ENCODE measurements at places on chromosomes 5 and 9. TPM values are rescaled to one million over a fixed set of nuclear protein-coding genes. Genes with fewer than 3 reads are reported as not detected.

The MEF2C gene
- 535 TPM for total RNA-seq

The CCDC171 gene
- 8.7 TPM for total RNA-seq

The FAM78A gene
- 16.7 TPM for total RNA-seq

The FGFR4 gene
- 130 TPM for total RNA-seq

The TCF7 gene
- 0.82 TPM for total RNA-seq

The DUSP1 gene
- 301 TPM for total RNA-seq

The GPR150 gene
- not detected for total RNA-seq

The SLC34A1 gene
- not detected for total RNA-seq

The ZNF483 gene
- 9.3 TPM for total RNA-seq

The IFNK gene
- not detected for total RNA-seq

The PCDHB9 gene
- 1.7 TPM for total RNA-seq

The PRRT1B gene
- not detected for total RNA-seq

The PCA3 gene
- 0.62 TPM for total RNA-seq

The SLIT3 gene
- 21.4 TPM for total RNA-seq

The MARCOL gene
- total RNA-seq, result not detected

The PAPPA gene
- 3.0 TPM for total RNA-seq

The PCDHGB7 gene
- total RNA-seq, result 10.3 TPM

The SLC36A3 gene
- total RNA-seq, result not detected

The PIK3R1 gene
- 70.6 TPM for total RNA-seq

The DDX4 gene
- not detected for total RNA-seq

The ARSI gene
- 18.9 TPM for total RNA-seq

The CHSY3 gene
- total RNA-seq, result 7.6 TPM

The DOK3 gene
- total RNA-seq, result 6.7 TPM

The SH3RF2 gene
- 14.3 TPM for total RNA-seq

The BARHL1 gene
- not detected for total RNA-seq

The ZDHHC11B gene
- total RNA-seq, result 5.3 TPM

The CCNI2 gene
- total RNA-seq, result not detected

The CNOT6 gene
- total RNA-seq, result 24.2 TPM

The NR2F1-AS1 gene
- 16.7 TPM for total RNA-seq

The TMEM171 gene
- 0.41 TPM for total RNA-seq

The PCDHB15 gene
- 9.9 TPM for total RNA-seq

The LHX3 gene
- total RNA-seq, result not detected

The FOXE1 gene
- total RNA-seq, result 6.8 TPM

The EQTN gene
- total RNA-seq, result 0.51 TPM

The B4GALT1 gene
- total RNA-seq, result 30.1 TPM
